ENCODE measurements at places on chromosomes 3 and 15. TPM values are rescaled to one million over a fixed set of nuclear protein-coding genes. Genes with fewer than 3 reads are reported as not detected.

GOLGA8S gene
- 0.07 TPM for total RNA-seq

RBPMS2 gene
- not detected for total RNA-seq

DNA sequence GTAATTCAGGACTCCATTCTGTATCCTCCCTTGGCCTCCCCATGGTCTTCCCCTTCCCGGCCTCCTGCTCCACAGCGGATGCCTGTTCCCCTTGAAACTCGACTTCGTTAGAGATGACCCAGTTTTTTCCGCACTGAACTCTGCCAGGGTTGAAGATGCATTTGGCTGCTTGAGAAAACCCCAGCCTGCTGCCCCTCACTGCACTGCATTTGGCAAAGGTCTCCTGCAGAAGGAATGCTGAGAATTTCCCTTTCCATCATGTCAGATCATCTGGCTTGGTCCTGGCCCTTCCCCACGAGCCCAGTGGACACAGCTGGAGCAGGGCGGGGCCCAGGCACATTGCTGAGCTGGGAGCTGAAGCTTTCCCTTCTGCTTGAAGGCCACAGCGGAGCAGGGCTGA is 37.6 kb upstream of the RGMA start:
- H3K4me1 ChIP-seq: no peaks in the 10 kb centered on the region
- H3K27me3 ChIP-seq: no peaks in the 10 kb centered on the region
- no peak overlapping the region for H3K27ac ChIP-seq

DNA sequence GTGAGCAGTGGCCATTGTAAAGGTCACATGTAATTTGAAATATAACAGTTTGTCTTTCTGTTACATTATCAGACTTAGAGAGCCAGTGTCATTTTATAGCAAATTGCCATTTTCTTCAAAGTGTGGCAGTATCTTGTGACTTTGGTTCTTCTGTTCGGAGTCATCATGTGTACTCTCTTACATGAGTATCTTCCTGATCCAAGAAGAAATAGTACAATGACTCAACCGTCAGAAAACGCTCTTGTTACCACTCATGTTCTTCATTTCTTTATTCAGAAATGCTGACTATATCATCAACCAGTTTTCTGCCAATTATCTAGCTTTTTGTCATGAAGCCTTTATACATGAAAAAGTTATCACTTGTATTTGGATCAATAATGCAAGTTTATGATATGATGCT is 93.6 kb upstream of the CGNL1 start:
- H3K4me3 ChIP-seq: no peak overlapping the region
- DNase-seq: no peak
- H3K27me3 ChIP-seq: no peaks in the 10 kb centered on the region
- H3K4me1 ChIP-seq: peaks cover 7% of the 10 kb centered on the region
- H3K27ac ChIP-seq: no peak overlapping the region

DNA sequence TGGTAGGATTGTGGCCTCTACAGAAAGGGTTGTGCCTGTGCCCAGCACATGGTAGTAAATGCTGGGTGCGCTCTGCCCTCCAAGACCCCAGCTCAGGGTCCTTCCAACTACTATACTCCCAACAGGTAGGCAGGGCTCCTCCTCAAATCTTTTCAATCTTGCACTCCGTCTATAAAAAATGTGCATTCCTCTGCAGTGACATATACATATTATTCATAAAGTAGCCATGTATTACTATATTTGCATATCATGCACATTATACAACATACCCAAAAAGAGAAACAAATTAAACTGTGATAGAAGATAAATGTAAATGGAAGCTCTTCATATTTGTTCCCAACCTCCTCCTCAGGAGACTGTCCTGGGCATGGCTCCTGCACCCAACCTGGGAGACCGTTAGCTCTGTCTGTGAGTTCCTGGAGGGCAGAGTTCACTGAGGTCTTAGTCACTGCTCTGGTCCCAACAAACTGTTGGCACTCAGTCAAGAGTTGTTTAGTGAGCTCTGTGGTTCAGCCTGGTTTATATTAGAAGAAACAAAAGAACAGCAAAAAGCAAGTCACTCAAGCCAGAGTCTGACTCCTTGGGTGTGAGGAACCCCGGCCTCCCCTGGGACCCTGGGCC is 47.7 kb upstream of the GRIP2 start:
- no peaks in the 10 kb centered on the region for H3K36me3 ChIP-seq
- no peak overlapping the region for H3K27ac ChIP-seq
- peaks cover 9% of the 10 kb centered on the region for H3K27me3 ChIP-seq
- no peak for DNase-seq

GRCh38 chr3:132641837-132642538 is 17.6 kb downstream of the ACAD11 start:
- H3K36me3 ChIP-seq: peaks cover 21% of the 10 kb centered on the region
- H3K4me1 ChIP-seq: peaks cover 7% of the 10 kb centered on the region
- DNase-seq: no peak
- H3K27me3 ChIP-seq: no peaks in the 10 kb centered on the region
- no peak overlapping the region for H3K27ac ChIP-seq

Measured in activated CD4-positive, alpha-beta T cell treated with anti-CD3 and anti-CD28 coated beads, Interleukin-2, amount 10 ng/mL, durations not matched to agents 24 days and 14 days (primary cell).